Nucleus accumbens (tissue), 56 donors: ENCODE measurements at places on chromosomes 4 and X.
A peak's percentile ranks its signal among the peaks of the same experiment; 100 is the strongest.

- DNase-seq, result no peak
These were observed 39.4 kb downstream of the NALF2 start for GRCh38 chrX:69543572-69543971.

- DNase-seq, result no peak
These were observed 85.5 kb downstream of the CT47B1 start for GRCh38 chrX:120790118-120790517.

DNA sequence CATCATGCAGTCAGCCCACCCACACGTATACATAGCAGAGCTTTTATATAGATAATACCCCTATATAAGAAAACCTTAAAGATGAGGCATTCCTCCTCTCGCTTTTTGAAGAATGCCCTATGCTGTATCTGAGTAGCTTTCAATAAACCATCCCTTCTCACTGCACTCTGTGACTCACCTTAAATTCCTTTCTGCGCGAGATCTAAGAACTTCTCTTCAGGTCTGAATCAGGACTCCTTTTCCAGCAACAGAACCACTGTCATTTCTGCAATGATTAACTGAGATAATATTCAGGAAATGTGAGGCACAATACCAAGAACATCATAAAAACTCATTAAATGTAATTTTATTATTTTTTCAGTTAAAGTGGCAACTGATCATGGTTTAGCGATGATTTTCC is 76.4 kb upstream of the DCLK2 start:
- no peak for DNase-seq

DNA sequence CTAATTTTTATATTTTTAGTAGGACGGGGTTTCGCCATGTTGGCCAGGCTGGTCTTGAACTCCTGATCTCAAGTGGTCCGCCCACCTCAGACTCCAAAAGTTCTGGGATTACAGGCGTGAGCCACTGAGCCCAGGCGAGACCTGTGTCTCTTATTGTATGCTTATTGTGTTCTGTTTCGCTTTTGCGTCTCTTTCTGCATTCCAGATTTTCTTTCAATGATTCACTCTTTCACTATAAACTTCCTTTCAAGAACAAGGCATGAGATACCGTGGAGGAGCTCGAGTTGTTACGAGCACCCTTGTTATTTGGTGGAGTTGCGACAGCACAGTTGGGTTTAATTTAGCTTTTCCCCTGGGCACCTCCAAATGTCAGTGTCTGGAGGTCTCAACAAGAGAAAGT is 366.7 kb upstream of the FAT1 start:
- no peak for DNase-seq

- DNase-seq, result peak; percentile 52
These were observed 133.1 kb downstream of the AFAP1 start for GRCh38 chr4:7806338-7807090.

DNA sequence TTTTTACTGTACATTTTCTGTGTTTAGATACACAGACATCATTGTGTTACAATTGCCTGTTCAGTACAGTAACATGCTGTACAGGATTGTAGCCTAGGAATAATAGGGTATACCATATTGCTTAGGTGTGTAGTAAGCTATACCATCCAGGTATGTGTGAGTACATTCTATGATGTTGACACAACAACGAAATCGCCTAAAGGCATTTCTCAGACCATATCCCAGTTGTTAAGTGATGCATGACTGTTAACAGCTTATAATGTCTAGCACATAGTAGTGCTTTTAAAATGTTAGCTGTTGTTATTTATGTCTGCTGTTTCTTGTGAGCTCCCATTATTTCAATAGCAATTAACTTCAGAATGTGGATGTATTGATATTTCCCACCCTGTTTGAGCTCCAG is 4.5 kb downstream of the PRRG1 start:
- DNase-seq, result no peak

DNA sequence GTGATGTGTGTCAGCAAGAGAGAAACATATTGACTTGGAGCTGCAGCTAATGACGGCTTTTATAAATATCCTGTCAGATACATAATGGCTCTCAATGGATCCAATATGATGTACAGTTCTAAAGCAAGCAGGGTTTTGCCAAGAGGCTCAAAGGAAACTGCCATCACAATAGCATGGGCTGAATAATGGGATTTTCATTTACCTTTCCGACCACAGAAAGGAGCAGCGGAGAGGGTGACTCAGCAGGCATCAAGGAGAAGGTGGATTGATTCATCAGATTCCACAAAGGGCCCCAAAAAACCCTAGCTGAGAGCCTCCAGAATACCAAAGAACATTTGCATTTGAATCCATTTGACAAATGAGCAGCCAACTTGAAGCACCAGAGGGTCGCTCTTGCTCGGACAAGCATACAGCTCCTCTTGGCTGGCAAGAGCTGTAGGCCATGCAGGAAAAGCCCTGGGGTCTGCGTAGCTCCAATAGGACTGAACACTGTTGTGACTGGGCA is 355.7 kb upstream of the NOCT start:
- DNase-seq, result no peak

GRCh38 chr4:158850800-158851644 is 82.2 kb downstream of the FNIP2 start:
- no peak for DNase-seq

- DNase-seq, result no peak
These were observed 153.9 kb downstream of the KDR start for GRCh38 chr4:54971474-54971950.

DNA sequence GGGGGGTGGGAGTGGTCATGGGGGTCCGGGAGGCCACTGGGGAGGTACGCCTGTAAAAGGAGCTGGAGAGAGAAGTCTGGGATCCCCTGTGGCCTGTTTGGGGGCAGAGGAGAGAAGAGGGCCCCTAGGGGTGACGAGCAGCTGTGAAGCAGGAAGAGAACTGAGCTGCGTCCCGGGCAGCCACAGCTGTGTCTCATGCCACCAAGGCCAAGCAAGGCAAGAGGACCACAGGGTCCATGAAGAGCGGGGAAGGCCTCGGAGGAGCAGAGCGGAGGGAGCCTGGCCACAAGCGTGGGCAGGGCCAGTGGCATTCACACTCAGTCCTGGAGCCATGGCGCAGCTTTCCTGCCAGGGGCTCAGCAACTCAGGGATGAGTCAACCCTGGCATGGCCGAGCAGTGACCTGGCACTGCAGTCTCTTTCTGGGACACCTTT is 13.6 kb upstream of the NAT8L start:
- no peak for DNase-seq

GRCh38 chr4:130675266-130675665 is 1579.3 kb downstream of the C4orf33 start:
- DNase-seq, result no peak

DNA sequence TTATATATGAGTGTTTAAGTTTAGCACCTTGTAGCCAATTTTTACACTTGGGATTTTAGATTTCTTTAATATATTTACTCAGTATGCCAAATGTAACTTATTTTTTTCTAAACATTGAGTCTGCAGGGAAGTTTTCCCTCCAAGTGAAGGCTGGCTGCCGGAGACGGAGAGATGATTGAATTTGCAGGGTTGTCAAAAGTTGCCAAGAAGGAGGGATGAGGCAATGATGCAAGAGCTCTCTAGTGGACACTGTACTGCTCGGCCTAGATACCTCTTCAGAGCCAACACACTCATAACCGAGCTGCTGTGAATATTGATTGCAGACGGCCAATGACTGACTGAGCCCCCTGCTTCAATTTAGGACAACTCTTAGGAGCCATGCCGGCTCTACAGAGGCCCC is 318.6 kb upstream of the CASK start:
- no peak for DNase-seq

GRCh38 chrX:83169683-83170082 is 338.4 kb upstream of the POU3F4 start:
- no peak for DNase-seq

DNA sequence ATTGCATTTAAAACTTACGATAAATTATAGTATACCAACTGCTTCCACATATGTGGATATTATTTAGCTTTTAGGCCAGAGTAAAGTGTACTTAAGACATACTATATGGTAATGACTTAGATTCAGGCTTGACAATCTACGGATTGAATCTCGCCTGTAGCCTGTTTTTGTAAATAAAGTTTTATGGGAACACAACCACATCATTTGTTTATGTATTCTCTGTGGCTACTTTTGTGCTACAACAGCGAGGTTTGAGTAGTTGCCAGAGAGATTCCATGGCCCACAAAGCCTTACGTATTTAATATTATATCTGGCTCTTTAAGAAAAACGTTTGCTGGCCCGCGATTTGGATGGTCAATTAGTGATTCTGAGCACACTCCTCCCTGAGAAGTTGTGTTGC is 37.6 kb downstream of the HHIP start:
- no peak for DNase-seq

GRCh38 chr4:147336252-147336651 is 144.6 kb upstream of the EDNRA start:
- DNase-seq, result no peak

DNA sequence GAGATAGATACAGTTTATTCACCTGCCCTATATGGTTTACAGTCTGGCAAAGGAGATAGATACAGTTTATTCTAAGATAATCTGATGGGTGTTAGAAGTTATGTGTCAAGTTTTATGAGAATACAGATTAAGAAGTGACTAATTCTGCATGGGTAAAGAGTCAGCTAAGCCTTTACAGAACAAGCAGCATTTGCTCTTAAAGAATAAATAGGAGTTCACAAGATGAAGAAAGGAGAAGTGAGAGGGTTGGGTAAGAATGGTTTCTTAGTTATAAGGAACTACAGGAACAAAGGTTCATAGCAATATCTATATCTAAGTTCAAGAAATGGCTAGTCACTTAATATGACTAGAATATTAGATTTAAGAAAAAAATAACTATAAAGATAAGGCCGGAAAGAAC is 47.6 kb downstream of the THOC2 start:
- no peak for DNase-seq

- DNase-seq, result no peak
These were observed 207.2 kb upstream of the SLIT2 start for GRCh38 chr4:20044502-20044911.

DNA sequence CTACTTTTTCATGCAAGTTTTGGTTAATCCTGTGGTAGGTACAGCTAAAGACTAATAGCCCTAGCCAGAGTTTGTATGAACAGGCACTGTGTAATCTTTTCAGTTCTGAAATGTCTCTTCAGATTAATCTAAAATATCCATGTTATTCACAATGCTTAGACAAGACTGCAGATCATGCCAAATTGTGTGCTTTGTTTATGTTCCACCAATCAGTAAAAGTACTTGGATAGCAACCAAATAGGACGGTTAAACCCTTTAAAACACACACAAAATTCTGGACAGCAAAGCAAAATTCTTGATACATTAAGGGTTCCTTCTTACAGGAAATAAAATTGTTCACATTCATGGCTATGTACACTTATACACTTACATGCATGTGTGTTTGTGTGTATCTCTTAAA is 139.1 kb downstream of the KLHL13 start:
- no peak for DNase-seq

DNA sequence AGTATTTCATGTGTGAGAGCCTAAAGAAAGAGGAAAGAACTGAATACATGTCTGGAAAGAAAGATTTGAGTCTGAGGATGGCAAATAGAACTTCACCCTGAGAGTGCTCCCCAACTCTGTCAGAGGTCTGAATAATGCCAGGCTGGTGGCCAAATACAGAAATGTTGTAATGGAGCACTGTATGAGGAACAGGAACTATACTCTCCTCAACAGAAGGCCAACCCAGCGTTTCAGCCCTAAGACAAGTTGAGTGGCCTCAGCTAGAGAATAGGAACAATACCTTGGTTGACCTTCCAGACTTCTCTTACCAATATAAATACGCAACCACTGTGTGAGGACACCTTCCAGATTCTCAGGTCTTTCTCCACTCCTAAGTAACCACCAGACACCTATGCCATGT is 94.5 kb upstream of the STIM2 start:
- DNase-seq, result no peak

- DNase-seq, result no peak
These were observed 1301.9 kb downstream of the PCDH7 start for GRCh38 chr4:32022071-32022470.
